ENCODE measurements at places on chromosomes 11 and 22.

- DNase-seq: peak; percentile 36
These were observed 248.8 kb downstream of the TBC1D22A start for GRCh38 chr22:47011131-47011858.

DNA sequence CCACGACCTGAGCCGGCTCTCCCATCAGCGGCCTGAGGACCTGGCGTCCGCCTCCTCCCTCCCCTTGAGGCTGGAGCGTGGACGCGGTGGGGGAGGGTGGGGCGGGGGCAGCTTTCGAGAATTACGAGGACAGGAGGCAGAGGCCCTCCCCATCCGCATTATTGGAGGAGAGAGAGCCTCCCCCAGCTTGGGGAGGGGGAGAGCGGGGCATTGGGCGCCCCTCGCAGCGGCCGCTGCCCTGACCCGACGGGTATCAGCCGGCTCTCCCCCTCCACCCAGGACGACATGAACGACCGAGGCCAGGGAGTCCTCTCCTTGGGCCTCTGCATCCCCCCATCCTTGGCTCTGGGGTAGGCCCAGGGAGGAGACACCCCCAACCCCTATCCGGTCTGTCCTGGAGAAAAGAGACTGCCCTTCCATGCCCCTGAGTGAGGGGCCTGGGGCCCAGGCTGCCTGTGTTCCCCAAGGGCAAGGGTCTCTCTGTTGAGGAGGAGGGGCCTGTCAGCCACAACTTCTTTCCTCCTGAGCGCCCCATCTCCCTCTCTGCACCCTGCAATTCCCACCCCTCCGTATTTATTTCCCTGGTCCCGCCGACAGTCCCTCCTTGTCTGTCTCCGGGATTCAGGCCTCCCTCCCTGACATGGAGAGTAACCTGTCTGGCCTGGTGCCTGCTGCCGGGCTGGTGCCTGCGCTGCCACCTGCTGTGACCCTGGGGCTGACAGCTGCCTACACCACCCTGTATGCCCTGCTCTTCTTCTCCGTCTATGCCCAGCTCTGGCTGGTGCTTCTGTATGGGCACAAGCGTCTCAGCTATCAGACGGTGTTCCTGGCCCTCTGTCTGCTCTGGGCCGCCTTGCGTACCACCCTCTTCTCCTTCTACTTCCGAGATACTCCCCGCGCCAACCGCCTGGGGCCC, 495 bp downstream of the GPR137 start:
- DNase-seq: no peak

- peak; percentile 47 for DNase-seq
These were observed 120.0 kb upstream of the BDNF start for GRCh38 chr11:27820249-27820648.

- DNase-seq: no peak
These were observed 163.1 kb upstream of the FAT3 start for GRCh38 chr11:92061456-92062062.

DNA sequence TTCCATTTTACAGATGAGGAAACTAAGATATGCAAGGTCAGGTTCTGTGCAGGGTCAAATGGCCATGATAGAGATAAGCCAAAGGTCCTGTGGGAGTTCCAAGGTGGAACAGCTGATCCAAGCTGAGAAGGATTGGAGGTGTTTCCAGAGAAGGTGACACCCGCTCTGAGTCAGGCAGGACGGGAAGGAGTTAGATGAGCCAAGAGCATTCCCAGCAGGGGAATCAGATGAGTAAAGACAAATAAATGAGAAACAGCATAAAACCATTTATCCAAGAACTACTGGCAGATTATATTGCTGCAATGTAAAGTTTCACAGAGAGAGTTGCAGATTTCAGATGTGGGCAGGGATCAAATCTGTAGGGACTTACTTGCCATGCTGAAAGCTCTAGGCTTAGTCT, 18.9 kb upstream of the HEPHL1 start:
- DNase-seq: peak; percentile 28

DNA sequence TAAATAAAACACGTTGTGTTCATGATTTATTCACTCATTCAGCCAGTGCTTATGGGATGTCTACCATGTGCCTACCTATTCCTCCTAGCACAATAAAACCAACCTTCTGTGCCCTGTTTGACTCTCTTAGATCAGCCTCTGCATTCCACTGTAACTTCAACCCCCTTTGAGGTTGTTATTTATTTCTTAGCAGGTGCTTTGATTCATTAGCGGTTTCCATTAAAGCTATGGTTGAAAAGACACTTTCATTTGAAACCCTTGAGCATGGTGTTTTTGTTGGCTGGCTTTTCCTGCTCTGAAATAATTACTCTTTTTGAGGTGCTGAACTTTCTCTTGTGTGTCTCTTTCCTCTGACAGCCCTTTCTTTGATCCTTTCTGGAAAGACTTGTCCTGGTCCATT, 570.6 kb upstream of the LARGE1 start:
- no peak for DNase-seq

DNA sequence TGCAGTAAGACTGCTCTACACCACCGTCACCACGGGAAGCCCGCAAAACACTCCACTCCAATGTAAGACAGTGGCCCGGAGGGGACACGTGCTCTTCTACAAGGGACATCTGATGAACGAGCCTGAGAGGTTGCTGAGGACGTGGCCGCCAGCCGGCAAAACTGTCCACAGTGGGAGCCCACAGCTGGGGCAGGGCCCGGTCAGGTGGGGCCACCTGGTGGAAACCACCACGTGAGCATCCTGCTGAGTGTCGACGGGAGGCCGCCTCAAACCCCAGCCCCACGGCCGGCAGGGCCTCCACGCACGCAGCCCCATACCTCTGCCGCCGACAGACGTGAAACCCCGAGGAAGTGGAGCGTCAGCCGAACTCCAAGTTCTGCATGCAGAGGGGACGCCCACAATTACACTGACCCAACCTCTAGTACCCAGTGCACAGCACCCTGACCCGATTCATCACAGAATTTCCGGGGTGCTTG, 42.6 kb downstream of the BRD1 start:
- no peak for DNase-seq

GRCh38 chr11:35247428-35247827, 108.5 kb downstream of the CD44 start:
- DNase-seq: no peak

- no peak for DNase-seq
These were observed 117.8 kb downstream of the C11orf91 start for GRCh38 chr11:33582636-33583325.

DNA sequence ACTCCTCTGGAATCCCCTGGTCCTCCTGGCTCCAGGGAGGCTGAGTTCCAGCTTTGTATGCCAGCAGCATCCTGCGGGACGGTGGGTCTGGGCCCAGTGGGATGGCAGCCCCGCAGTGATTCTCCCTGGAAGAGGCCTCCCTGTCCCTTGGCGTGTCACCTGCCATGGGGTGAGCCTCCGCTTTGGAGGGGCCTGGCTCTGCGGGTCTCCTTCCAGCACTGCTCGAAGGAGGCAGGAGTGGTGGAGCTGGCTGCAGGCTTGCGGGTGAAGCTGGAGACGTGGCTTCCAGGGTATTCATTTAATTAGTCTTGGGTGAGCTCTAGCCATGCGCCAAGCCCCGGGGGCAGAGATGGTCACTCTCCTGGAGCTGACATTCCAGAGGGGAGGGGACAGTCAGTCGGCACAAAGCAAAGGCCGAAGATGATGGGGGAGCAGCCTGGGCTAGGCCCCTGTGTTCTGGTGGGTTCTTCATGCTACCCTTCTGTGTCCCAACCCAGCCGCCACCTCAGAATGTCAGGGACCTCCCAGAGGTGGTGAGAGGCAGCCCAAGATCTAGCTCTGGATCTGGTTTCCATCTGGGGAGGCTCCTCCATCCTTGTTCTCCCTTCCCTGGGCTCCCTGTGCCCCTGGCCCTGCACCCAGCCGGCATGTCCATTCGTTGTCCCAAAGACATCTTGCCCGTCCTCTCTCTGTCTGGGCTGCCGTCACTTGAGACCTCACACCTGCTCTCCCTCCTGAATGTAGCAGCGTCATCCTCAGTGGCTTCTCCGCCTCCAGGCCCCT, 1332.5 kb downstream of the BRD1 start:
- no peak for DNase-seq

DNA sequence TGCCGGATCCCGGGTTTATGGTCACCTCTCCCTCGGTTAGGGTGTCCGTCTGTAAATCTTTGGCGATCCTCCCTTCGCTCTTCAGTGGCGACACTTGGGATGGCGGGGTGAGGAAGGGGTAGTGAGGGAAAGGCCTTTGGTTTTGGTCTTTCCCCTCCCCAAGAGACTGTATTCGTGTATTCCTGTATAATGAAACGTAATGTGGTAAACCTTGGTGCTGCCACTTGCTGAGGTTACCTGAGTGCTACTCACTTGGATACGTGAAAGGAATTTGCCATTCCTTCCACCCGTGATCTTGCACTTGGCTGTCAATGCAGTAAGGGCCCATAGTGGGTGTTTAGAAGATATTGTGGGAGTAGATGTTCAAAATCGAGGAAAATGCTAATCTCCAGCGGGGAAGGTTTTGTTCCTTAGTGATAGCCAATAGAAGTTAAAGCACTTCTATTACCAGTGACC, 578 bp upstream of the NUP160 start:
- no peak for DNase-seq

DNA sequence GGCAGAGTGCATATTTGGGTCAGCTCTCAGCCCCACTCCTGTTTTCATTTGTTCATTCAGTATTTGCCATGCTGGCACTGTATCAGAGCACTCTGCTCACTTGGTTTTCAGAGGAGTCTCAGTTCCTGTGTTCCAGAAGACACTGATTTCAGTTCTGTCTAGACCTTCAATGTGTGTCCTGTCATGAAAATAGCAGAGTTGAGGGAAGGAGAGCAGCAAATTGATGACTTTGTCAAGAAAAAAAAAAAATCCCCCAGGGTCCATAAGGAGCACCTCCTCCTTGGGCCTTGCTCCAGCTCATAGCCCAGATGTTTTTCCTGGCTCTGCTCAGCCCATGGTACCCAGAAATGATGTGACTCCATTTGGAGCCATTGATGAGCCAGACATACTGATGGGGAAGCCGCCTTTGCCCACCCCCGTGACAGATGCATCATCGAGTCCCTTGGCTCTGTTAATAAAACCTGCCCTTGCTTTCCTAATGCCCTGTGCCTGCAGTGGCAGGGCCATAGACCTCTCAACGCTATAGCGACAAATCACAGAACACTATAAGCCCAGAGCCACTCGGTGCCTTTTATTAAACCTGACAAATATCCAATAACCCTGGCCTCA, 107.0 kb downstream of the PKNOX2 start:
- no peak for DNase-seq

- no peak for DNase-seq
These were observed 188 bp upstream of the MTNR1B start for GRCh38 chr11:92969293-92969633.

DNA sequence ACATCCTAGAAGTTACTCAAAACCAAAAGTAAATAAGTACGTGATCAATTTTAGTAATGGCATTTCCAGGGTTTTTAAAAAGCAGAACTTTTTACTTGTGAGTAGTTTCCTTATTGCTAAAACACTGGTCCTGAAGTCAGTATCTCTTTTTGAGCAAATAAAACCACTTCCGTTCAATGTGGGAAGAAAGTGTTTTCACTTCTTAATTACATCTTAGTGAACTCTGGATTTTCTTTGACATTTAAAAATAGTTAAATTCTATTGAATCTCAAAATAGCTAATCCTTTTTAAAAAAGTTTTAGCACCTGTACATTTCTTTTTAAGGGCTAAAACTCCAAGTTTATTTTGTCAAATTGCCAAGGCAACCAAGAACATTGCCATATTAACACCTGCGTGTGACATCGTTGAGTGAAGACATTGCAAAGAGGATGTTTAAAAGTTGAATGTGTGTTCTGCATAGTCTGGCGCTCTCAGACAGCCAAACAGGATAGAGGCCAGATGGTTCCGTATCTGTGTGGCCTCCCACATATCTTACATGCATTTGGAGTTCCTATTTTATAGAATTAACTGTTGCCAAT, 17.2 kb upstream of the OR5B21 start:
- no peak for DNase-seq

DNA sequence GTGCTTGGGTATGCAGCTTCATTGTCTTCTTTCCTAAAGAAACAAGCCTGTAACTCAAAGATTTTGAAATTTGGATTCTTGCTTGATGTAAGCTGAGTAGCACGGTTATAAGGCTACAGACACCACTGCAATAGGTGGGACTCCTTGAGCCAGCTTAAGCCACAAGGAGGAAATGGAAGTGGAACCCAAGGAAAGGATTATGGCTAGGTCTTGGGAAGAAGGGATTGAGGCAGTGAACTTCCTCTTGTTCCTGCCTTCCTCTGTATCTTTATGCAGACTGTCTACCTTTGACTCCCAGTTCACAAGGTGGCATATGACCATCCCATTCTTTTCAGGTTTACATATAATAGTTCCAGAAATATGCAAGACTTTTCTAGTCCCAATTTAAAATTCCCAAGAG, 72.3 kb downstream of the BDNF start:
- no peak for DNase-seq

GRCh38 chr11:71158936-71159335, 93.4 kb downstream of the SHANK2 start:
- DNase-seq: no peak

- DNase-seq: no peak
These were observed 17.4 kb upstream of the OR10A5 start for GRCh38 chr11:6828103-6828502.

All from adipocyte (in vitro differentiated cells).